ENCODE measurements at places on chromosomes 5 and 9.

DNA sequence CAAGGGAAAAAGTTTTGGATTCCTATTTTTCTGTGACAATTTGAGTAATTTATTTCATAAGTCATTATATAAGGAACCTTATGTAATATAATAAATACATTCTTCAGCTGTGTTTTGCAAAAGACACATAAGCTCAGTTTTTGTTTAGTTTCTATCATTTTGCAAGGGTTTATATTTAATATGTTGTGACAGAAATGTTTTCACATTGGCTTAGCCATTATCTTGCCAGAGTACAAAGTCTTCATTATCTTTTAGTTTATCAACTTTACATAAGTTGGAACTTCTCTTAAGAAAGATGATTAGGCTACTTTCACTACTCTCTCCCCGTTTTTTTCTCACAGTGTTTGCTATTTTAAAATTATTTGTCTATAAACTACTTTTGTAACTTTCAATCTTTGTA, 54.8 kb downstream of the ERCC6L2 start:
- DNase-seq, result no peak

- DNase-seq, result no peak
Observed at GRCh38 chr9:126071076-126071750, 255.4 kb upstream of the MVB12B start.

DNA sequence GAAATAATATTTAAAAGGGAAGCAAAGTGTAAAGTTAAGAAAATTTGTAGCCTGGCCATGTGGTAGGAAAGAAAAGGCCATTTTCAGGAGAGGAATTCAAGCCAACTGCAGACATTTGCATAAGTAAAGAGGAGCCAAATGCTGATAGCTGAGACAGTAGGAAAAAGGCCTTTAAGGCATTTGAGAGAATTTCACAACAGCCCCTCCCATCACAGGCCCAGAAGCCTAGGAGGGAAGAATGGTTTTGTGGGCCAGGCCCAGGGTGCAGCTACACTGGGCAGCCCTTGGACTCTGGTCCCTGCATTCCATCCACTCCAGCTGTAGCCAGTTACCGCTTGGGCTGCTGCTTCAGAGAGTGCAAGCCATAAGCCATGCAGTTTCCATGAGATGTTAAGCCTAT, 1556.8 kb downstream of the EFNA5 start:
- no peak for DNase-seq

DNA sequence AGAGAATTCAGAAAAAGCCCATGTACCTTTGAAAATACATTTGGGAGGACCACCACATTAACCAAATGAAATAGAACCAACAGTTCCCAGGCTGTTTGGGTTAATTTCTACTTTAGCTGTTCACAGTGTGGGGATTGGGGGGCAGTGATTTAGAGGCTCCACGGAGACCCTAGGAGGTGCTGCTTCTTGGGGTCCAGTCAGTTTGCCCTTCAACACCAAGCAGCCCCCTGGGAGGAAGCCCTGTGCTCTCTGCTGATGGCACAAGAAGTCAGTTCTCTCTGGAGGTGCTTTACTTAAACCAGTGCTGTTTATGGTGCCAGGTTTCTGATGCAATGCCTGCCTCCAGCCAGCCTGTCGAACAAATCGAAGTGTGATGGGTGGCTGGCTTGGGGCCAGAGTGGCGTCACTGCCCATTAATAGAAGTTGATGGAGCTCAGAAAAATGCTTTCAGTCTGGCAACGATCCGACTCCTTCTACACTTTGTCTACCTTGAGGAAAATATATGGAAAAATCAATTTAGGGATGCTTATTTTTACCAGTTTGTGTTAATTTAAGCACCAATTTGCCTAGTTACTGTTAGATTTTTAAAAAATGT, 134.0 kb downstream of the SNX18 start:
- DNase-seq, result no peak

- DNase-seq, result no peak
Observed at GRCh38 chr5:140196115-140196814, 21.3 kb downstream of the CYSTM1 start.

GRCh38 chr9:71921190-71921814, 9.9 kb downstream of the C9orf85 start:
- DNase-seq, result no peak

- DNase-seq, result no peak
Observed at GRCh38 chr9:71308454-71308853, 187.0 kb upstream of the TRPM3 start.

DNA sequence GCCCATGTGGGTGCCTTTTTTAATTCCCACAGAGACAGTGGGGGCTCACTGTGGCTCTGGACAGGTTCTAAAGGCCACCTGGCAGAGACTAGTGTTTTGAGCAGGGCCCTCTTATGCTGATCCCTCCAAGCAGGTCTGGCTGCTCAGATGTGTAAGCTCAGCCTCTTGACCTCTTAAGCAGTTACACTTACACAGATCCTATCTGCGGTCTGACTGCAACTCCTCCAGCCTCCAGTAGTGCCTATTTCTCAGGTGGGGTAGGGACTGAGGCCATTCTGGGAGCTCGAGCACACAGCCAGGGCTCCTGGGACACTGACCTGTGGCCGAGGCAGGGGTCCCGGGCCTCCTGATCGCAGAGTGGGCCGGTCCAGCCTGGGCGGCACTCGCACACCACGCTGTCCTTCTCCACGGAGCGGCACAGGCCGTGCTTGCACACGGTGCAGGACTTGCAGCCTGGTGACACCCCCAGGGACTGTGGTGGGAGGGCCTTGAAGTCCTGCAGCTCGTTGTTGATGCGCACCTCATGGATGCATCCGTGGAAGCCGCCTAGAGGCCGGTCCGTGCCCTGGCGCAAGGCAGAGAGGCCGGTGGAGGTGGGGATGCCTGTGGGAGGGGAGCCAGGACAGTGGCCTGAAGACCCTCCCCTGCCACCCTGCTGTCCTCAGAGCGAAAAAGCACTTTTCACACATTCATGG, 91.9 kb upstream of the PANK3 start:
- DNase-seq, result no peak

DNA sequence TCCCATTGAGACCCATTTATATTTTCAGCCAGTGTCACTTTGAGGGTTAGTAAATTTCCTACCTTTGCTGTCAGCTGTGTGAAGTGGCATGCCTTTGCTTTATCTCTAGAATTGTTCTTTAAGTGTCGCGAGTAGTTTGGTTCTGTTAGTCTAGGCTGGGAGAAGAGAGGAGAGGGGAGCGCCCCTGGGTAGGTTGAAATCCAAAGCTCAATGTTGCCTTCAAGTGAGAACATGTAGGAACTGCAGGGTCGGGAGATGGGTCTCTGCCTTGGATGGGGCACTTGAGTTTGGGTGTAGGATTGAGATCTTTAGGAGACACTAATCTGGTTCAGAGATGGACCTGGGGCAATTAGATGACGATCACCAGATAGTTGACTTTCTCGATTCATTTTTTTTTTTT, 46.3 kb downstream of the STC2 start:
- no peak for DNase-seq

DNA sequence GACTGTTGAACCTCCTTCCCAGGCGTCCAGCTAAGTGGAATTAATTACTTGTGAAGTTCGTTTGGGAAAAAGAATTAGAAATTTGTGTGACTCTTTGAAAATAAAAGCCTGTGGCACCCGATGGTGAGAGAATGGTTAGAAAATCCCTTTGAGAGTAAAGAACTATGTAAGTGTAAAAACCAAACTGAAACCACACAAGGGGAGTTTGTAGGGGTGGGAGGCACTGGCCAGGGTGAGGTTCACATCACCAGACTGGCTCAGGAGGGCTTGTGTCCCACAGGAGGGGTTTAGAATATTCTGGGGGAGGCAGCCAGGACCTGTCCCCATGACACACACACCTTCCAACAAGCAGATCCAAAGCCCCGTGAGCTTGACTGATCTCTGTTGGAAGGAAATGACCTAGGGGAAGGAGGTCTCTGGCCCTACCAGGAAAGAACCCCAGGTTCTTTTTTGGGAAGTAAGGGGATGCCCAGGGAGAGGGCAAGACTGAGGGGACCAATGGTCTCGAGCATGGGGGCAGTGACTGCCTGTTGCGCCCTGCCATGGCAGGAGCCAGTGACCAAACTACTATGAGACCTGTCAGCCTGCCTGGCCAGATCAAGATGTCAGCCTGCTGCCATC, 4.3 kb downstream of the SPATA24 start:
- DNase-seq, result no peak

GRCh38 chr9:91991721-91992341, 41.8 kb upstream of the ROR2 start:
- DNase-seq, result no peak

DNA sequence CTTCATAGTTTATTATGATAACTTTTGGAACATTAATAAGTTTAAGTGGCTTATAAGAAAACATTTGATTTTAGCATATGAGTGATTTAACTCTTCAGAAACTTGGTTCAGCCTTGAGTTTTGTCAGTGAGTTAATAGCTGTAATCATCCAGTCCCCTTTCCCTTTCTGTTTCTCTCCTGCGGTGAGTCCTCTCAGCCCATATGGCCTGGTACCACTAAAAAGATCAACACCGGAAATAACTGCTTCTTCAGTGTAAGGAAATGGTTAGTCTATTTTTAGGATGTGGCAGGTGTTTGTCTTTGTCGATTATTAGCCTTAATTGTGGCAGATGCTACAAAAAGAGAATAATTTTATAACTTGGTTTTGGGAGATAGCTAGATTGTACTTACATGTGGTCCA, 120.2 kb upstream of the GRHPR start:
- DNase-seq, result no peak

- DNase-seq, result no peak
Observed at GRCh38 chr9:110785166-110785565, 116.6 kb downstream of the MUSK start.

- DNase-seq, result no peak
Observed at GRCh38 chr5:35863159-35863558, 6.5 kb downstream of the IL7R start.

GRCh38 chr5:91092859-91093783, 290.0 kb downstream of the ARRDC3 start:
- no peak for DNase-seq

- DNase-seq, result no peak
Observed at GRCh38 chr5:40578501-40579451, 100.9 kb upstream of the PTGER4 start.

GRCh38 chr5:68450245-68450852, 234.8 kb downstream of the PIK3R1 start:
- DNase-seq, result no peak

- no peak for DNase-seq
Observed at GRCh38 chr9:117825609-117826347, 121.6 kb downstream of the TLR4 start.

DNA sequence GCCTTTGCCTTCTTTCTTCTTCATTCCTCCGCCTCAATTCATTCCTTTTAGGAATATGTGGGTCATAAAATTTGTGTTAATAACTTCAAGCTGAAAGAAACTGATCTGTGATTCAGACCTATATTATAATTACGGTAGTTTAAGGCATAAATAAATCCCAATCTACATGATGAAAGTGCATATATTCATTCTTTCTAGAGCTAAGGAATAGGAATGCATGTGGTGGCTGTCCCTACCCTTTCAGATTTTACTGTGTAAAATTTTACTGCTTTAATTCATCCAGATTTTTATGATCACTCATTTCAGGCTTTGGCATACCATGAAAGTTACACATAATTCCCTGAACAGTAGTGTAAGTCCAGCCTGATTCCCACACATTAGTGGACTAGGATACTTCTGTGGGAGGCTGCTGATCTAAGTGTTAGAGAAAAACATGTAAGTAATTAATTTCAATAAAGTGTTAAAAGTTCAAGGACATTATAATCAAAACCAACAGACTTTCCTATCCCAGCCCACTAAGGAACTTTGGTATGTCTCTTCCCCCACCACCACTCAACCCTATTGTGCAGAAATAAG, 83.1 kb downstream of the HINT1 start:
- no peak for DNase-seq

DNA sequence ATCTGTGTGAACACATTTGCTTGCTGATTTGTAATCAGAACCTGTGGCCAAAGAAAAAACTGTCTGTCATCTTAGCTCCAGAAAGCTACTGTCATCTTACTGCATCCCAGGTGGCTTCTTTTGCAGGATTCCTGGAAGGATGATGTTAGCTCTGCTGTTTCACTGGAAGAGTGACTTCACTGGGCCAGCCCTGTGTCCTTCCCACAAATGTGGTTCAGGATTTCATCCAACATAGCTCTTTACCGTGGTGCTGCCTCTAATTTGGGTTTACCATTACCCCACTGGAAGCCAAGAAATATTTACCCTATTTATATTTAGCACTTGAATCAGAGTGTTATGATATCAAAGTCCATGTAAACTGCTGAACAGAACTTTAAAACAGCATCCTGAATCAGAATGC, 501.0 kb downstream of the GADD45G start:
- no peak for DNase-seq
